ENCODE measurements at places on chromosomes 4 and X.

GRCh38 chrX:97845451-97845850 is 961.7 kb downstream of the RPA4 start:
- DNase-seq, result no peak

- no peak for DNase-seq
Measured at GRCh38 chr4:29047341-29048041, 1672.7 kb upstream of the PCDH7 start.

- DNase-seq, result no peak
Measured at GRCh38 chrX:16785247-16786138, 773 bp upstream of the TXLNG start.

- DNase-seq, result no peak
Measured at GRCh38 chr4:128288689-128289106, 1.1 kb upstream of the PGRMC2 start.

- DNase-seq, result no peak
Measured at GRCh38 chrX:39527025-39527424, 570.7 kb downstream of the BCOR start.

Data from NCI-H187 (cell line).